ENCODE measurements at places on chromosomes 11 and 22.
A peak's percentile ranks its signal among the peaks of the same experiment; 100 is the strongest.

DNA sequence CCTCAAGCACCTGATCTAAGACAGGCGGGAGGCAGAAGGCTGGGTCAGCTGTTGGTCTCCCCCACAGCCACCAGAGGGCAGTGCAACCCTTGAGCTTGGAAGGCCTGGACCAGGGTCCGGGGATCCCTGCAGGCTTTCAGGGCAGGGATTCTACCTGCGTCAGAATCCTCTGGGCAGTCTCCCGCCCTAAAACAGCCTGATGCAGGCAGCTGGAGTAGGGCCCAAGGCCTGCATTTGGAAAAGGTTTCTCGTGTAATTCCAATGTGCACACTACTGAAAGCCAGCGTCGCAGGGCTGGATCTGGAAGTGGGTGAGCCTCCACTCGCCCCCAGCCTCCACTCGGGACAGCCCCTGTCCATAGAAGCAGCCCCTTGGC is 31.8 kb downstream of the BID start:
- DNase-seq, result peak; percentile 14

- DNase-seq, result no peak
These were observed 749 bp downstream of the VWA5A start for GRCh38 chr11:124115782-124116616.

DNA sequence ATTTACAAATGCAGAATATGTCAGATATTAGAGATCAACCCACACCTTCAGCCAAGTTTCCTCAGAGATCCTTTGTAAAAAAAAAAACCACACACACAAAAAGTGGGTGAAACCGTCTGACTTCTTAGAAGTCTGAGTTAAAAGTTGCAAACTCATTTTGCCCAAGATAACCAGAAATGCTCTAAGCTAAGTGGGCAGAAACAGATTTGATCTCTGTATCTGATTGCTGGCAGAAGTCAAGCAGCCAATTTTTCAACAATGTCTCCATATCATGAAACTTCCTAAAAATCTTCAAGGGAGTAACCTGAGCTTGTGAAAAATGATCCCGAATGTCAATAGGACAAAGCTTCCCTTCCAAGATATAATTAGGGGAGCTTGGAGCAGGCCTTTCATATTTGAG is 28.6 kb upstream of the ATXN10 start:
- no peak for DNase-seq

DNA sequence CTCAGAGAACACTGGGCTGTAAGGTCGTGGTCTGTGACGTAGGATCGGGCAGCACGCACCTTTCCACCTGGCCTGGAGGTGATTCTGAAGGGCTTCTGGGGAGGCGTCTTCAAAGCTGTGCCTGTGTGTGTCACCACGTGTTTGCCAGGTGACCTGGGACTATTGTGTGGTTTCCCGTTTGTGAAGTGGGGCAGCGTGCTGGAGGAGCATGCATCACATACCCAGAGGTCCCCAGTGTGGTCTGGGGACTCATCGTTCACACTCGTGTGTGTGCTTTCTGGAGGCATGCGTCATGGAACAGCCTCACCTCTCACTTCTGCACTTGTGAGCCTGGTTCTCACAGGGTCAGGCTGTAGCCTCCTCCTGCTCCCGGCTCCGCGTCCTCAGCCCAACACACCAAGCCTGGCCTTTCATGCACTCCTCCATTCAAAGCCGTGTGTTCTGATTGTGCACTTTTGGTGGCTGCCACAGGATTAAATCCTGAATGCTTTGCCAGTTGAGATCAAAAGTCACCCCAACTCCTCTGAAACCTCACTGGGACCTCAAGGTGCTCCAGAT is 106.3 kb downstream of the KCNQ1OT1 start:
- no peak for DNase-seq

- DNase-seq, result no peak
These were observed 97.4 kb downstream of the FAR1 start for GRCh38 chr11:13765886-13766285.

GRCh38 chr11:79465160-79465559 is 24.3 kb upstream of the TENM4 start:
- DNase-seq, result no peak

DNA sequence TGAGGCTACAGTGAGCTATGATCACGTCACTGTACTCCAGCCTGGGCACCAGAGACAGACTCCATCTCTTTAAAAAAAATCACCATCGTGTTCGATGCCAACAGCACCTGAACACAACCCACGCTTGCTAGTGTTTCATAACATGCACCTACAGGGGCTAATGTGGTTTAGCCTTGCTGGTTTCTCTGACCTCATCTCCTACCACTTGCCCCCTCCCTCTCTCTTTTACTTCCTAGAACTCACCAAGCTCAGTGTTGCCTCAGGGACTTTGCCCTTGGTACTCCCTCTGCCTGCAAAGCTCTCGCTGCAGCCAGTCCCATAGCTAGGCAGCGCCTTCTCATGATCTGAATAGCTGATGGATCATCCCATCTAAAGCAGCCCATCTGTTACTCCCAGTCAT is 99.8 kb downstream of the FBXO7 start:
- DNase-seq, result no peak

- no peak for DNase-seq
These were observed 9.6 kb upstream of the CD248 start for GRCh38 chr11:66326261-66327111.

All from NCI-H526 treated with DMSO at 0.1 percent for 48 hours (cell line).